Muscle of leg (tissue), 16 donors: ENCODE measurements at places on chromosomes 3 and 15.

- peak; percentile 91 for DNase-seq
Measured at GRCh38 chr3:175257123-175257522, 398.0 kb downstream of the NAALADL2 start.

DNA sequence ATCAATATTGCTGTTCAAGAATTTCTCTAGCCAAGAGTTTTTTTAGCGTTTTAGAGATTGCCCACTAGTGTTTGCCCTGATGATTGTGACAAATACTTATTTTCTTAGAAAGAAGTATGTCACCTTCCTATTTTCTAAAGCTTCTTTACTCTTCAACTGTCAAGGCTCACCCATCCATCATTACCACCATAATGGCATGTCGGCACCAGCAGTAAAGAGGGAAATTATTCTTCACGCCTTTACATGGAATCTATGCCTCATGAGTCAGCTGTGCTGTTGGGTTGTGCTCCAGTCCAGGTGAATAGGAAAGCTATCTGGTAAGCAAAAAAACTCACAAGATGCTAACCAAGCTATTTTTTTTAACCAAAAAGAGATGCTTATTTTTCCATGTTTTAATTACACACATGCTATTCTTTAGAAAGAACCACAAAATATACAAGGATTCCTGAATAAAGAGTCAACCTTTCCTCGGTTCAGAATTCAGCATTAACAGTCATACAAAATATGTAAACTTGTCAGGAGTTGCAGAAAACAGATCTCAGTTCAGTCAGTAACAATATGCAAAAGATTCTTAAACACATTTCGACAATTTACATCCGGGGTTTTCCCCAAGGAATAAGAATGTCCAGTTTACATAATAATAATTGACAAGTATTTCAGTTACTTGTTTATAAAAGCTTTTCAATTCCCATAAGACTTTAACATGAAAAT lies 128.0 kb downstream of the ATP8B4 start:
- DNase-seq, result peak; percentile 22

GRCh38 chr15:33639051-33639450 lies 328.3 kb downstream of the RYR3 start:
- DNase-seq, result no peak

DNA sequence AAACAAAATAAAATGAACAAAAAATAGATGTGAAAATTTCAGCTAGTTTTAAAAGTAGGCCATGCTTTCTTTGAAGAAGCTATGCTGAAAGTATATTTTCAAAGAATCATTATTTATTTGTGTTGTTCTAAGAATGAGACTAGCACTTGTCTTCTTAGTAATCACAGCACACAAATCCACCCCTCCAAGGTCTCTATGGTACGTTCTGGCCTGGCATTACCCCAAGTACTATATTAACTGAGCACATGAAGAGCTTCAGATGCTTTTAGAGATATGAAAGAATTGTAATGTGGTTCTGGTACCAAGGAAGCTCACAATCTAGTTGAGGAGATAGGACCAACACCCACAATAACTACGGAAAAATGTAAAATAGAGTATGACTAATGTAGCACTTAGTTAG lies 416.5 kb downstream of the PLCL2 start:
- DNase-seq, result peak; percentile 23

DNA sequence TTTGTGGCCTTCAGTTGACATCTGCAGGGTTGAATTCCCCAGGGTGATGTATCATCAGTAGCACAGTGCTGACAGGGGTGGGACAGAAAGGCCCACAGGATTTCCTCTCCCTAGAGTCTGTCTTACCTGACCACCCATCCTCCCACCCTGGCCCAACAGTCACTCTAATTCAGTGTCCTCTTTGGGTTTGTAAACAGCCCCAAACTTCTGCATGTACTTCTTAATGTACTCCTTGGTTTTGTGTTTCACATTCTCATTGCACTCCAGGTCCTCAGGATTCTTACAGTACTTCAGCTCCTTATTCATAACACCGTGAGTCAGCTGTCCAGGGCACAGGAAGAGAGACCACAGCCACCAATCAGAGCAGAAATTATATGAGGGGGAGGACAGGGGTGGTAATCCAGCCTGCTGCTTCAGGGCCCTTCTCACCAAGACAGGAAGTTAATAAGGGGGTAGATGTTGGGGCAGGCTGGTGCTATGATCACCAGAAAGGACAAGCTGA lies 37.5 kb downstream of the NBEAL2 start:
- peak; percentile 4 for DNase-seq

GRCh38 chr15:41980654-41981323 lies 8.4 kb upstream of the EHD4 start:
- no peak for DNase-seq

DNA sequence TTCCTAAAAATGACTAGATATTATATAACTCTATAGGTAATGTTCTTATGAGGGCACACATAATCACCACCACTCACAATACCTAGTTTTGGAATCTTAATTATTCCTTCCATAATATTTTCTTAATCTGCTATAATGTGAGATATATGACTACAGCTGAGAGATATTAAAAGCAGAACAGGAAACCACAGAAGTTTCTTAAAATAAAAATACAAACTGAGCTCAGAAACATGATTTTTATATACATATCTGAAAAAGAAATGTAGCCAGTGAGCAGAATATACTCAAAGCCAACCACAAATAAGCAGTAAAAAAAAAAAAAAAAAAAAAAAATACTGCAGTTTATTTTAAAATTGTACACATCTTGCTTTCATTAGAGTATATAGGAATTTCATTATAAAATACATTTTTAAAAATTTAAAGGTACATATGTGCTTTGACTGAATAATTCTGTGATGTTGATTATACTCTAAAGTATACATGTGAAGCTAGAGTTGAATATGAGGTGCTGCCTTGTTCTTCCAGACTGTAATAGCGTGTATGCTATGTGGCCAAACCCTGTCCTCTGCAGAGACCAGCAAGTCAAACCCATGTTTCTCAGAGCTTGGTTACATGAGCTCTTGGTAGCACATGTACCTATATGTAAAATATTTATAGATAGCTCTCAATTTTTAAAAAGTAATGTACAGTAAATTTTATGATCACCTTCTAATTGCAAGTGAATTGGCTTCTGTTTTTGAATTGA lies 175.0 kb downstream of the UBE2E2 start:
- no peak for DNase-seq

DNA sequence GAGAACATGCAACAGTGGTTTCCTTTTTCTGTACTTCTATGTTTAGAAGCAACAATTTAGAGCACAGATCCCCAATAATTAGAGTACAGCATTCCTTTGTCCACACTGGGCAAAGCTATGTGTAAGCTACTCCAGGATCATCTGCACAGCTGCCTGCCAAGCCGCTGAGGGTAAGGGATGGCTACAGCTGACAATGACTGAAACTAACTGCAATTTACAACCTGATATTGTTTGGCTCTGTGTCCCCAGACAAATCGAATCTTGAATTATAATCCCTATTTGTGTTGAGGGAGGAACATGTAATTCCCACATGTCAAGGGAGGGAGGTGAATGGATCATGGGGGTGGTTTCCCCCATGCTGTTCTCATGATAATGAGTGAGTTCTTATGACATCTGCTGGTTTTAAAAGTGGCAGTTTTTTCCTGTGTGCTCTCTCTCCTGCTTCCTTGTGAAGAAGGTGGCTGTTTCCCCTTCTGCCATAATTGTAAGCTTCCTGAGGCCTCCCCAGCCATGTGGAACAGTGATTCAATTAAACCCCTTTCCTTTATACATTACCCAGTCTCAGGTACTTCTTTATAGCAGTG lies 54.8 kb upstream of the TNFSF10 start:
- peak; percentile 17 for DNase-seq

DNA sequence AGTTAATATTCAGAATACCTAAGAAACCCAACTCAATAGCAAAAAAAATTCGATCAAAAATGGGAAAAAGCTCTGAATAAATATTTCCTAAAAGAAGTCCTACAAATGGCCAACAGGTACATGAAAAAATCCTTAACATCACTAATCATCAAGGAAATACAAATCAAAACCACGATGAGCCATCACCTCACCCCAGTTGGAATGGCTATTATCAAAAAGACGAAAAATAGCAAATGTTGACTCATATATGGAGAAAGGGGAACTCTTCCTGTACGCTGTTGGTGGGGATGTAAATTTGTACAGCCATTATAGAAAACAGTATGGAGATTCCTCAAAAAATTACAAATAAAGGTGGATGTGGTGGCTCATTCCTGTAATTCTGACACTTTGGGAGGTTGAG lies 29.6 kb upstream of the SGO1 start:
- no peak for DNase-seq

GRCh38 chr3:187902041-187902471 lies 156.8 kb upstream of the BCL6 start:
- DNase-seq, result no peak

DNA sequence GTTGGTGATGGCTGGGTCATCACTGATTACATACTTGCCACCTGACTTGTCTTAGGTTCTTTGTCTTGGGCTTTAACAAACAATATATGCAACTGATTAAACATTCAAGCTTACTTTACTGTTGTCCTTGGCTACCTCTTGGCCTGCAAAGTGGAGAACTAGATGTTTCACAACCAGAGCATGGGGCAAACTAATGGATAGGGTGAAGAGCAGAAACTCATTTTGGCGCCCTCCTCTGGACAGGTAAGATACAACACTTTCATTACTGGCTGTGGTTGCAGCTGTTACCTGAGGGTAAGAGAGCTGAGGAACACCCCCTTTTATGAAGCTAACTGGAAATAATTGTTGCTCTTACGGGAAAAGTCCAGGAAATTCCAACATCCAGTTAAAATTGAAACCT lies 262.1 kb downstream of the NAALADL2 start:
- DNase-seq, result no peak

- peak; percentile 74 for DNase-seq
Measured at GRCh38 chr3:188507244-188507720, 353.3 kb downstream of the LPP start.

- DNase-seq, result no peak
Measured at GRCh38 chr3:128338536-128339330, 128.0 kb downstream of the DNAJB8 start.

GRCh38 chr3:147943265-147943945 lies 534.2 kb downstream of the ZIC1 start:
- DNase-seq, result peak; percentile 43

DNA sequence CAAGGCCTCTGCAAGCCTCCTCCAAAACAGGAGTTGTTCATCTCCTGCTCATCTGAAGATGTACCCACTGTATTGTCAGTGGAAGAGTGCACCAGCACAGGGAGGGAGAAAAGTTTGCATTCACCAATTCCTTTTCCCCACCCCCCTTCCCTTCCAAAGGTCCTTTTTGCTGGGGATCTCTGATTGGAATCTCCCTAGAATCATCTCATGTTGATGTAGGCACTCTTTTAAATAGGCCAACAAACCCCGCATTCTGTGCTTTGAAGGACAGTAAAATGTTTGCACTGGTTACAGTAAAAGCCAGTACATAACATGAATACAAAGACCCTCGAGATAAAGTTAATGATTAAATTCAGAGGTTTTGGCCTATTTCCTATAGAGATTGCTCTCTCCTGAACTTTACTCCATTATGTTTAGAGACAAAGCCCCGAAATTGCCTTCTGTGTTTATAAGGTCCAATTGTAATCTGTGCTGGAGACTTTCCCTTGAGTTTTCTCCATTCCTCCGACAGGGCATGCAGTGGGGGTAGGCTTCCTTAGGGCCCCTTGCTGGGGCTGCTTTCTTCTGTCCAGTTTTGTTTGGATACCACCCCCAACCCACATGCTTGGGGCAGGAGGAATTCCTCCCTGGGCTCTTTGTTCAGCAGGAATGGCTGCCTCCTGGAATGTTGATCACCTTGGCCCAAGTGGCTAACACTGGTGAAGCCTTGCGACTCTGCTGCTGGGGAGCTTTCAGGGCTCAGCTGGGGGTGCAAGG lies 22.5 kb downstream of the TRIM71 start:
- no peak for DNase-seq

DNA sequence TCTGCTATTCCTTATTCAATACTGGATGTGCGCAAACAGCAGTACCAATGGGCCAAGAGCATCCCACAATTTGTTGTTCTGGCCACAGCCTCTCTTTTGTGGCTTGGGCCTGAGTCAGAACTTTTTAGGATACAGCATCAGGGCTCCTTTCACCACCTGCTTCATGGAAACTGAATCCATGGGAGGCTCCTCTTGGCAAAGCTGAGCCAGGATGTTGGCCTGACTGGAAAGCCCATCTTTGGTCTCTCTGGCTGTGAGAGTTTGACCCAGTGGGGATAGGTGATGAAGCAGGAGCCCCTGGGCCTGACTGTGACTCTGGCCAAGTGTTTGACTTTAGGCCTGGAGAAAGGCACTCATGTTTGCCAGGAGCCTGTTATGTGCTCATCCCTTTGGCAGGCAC lies 27.6 kb downstream of the IL16 start:
- DNase-seq, result peak; percentile 10

GRCh38 chr3:192916371-192917027 lies 1.2 kb downstream of the MB21D2 start:
- peak; percentile 33 for DNase-seq

GRCh38 chr3:68666429-68667136 lies 265.8 kb downstream of the TAFA4 start:
- DNase-seq, result peak; percentile 87

DNA sequence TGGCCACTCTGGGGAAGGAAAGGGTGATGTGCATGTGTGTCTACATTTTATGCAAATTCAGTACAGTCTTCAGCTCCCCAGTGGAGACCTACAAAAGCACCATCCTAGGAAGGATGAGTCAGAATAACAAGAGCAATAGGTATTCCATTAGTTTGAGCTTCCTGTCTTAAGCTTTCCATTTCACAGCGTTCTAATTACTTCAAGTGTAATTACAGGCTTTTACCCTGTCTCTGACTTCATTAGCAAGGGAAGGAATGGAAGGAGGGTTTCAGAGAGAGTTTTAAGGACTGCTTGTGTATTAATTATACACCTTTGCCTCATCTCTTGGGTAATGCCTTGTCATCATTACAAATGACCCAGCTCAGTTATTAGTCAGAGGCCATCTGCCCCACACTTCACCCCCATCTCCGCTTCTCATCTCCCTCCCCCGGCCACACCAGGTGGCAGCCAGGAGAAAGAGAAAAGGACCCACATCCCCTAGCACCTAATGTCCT lies 202.8 kb upstream of the MRPL3 start:
- DNase-seq, result no peak

GRCh38 chr15:62400778-62401177 lies 235.7 kb upstream of the C2CD4B start:
- no peak for DNase-seq

- DNase-seq, result no peak
Measured at GRCh38 chr3:183330881-183331280, 77.8 kb downstream of the B3GNT5 start.

DNA sequence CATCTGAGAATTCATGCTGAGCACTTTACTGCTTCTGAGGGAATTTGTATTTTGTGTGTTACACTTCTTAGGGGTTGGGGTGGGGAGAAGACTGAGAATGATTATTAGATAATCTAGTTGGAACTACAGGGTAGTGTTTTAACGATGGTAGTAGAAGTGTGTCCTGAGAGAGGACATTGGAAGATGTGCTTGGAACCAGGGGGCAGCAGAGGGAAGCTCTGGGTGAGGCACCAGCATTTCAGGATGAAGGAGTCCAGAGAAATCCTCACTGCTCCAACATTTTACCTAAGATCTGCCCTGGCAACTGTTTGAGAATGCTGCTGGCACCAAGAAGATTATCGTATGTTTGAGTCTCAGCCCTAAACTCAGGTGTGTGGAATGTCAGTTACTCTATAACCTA lies 145.5 kb downstream of the SQOR start:
- DNase-seq, result no peak

GRCh38 chr3:121637922-121638321 lies 22.8 kb downstream of the HCLS1 start:
- DNase-seq, result no peak
